Activated CD4-positive, CD25-positive, alpha-beta regulatory T cell (primary cell): ENCODE measurements at places on chromosomes 4 and X.

- DNase-seq, result no peak
These were observed 19.1 kb upstream of the ARX start for GRCh38 chrX:25034889-25035288.

DNA sequence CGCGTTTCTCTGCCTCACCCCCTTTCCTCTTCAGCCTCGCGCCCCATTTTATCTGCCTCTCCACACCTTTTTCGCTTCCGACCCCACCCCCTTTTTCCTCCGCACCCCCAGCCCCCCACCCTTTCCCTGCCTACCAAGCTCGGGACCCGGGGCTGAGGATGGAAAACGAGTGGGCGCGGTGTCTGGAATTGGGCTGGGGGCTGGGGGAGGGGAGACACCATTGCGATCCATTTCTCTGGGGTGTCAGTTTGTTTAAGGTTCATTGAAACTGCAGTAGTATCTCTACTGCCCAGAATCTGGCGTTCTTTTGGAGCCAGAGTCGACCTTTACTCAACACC lies 707 bp downstream of the SLC9A6 start:
- no peak for DNase-seq

DNA sequence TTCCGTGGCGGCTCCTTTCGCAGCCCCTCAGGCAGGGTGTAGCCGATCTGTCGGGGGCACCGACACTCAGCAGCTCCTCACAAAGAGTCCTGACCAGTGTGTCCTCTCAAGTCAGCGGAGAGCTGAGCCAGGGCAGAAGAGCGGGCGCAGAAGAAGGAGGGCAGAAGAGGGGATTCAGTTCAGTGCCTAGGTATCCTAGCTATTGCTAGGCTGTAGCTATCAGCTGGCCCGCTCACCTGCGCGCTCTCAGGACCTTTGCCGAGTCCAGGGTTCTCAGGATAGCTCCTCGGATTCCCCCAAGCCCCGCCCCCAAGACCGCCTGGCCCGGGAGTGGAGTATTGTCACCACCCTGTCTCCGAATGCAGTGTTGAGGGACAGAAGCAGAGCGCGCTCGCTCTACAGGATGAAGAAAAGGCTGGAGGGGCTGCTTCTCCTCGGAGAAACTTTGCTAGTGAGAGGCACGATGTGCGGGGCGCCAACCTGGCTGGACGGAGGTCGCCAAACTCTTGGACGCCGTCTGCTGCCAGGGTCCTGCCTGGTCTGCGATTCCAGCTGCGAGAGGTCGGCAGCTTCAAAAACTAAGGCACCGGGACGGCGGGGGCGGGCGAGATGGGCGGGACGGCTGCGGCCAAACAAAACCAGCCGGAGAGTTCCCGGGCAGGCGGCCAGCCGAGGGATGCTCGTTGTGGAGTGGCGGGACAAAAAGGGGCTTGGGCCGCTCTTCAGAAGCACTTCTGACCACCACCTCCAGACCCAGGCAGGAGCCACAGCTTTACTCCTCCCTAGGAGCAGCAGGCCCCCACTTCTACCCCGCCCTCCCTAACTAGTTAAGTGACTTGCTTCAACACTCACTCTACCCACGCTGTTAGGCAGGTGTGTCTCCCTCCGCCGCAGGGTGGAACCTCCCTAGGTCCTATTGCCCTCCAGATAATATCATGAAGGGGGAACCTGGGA lies at the start of gene XKRX:
Gene XKRX, minus strand, starts transcription at position 258 of the 954 bp plus-strand sequence. CDS start 613 bp downstream, outside the sequence.
- peak; percentile 1 for DNase-seq

GRCh38 chr4:63729519-63729918 lies 679.7 kb downstream of the TECRL start:
- no peak for DNase-seq

GRCh38 chr4:14309431-14309830 lies 681.9 kb upstream of the BOD1L1 start:
- no peak for DNase-seq

DNA sequence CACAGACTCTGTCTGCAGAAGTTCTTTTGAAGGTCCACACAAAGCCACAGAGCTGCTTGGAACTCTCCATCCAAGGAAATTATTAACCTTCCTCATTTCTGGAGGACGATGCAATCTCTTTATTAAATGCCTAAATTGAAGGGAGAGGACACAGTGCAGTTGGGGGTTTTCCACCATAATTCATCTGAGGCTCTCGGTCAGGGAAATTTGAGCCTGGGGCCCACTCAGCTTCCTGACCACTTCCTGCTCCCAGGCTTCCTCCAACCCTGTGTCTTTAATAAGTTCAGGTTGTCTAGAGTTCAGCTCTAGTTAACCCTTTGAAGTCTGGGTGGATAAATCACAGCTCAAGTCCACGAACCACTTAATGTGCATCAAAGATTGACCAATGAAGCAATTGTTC lies 58.5 kb downstream of the PRPS1 start:
- no peak for DNase-seq

- DNase-seq, result no peak
These were observed 70.1 kb downstream of the CHM start for GRCh38 chrX:85977218-85977617.

DNA sequence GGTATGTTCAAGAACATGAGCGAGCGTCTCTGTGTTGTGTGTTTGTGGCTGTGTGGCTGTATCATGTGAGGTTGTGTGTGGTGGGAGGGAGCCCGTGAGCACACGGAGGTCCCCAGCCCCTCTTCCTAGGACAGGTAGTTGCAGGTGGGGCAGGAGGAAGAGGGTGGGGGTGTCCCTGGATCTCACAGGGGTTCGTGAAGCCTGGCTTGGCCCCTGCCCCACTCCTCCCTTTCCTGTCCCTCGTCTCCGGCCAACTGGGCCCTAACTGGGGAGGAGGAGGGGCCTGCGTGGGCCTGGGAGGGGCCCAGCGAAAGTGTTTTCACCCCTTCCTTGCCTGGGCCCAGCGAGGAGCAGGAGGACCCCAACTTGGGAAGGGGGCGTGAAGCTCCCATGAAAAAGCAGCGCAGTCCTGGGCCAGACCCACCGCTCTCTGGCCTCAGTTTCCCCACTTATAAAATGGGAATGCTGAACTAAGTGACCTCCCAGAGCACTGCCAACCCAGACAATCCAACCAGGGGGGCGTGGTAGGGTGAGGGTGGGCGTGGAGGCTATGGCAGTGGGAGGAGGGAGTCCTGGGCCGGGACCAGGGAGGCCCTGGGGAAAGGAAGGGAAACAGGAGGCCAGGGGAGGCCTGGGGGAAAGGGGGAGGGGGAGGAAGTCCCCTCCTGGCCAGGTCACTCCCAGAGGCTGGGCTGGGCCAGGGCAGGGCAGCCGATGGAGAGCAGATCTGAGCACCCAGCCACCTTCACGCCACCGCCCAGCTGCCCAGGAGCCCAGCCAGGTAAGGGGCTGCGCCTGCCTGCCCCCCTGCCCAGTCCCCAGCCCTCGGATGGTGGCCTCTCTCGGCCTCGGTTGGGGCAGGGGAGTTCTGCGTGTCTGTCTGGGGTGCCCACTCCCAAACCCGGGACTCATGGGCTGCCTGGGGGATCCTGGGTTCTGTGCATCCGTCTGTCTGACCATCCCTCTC lies at the start of gene AVPR2:
Gene AVPR2, plus strand, starts transcription at position 683 of the 967 bp plus-strand sequence. CDS start 473 bp downstream, outside the sequence.
- no peak for DNase-seq

DNA sequence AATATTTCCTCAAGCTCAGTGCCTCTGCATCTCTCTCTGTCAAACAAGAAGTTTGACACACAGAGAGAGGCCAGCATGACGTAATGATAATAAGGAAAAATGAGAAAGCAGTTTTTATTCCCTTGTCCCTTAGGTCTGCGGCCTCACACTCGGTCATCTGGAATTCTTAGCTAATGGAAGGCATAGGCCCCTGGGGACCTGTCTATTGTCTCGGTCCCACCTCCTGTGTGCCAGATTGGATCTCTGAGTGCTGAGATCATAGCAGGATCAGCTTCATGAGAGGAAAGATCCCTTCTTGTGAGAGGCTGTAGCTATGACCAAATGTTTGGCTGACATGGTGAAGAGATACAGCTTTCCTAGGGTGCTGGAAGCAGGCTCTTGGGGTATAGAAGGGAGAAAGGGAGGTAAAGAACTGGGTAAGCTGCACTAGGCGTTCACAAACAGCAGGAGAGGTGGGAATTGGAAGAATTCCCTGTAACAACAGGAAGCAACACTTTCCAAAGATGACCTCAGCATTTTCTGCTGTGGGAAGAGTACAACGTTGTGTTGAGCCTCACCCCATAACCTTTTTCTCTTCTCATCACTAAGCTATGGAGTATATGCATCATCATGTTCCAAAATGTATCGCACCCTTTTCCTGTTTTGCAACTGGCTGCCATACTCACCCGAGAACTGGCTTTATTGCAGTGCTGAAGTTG lies 20.2 kb downstream of the TMEM31 start:
- no peak for DNase-seq

DNA sequence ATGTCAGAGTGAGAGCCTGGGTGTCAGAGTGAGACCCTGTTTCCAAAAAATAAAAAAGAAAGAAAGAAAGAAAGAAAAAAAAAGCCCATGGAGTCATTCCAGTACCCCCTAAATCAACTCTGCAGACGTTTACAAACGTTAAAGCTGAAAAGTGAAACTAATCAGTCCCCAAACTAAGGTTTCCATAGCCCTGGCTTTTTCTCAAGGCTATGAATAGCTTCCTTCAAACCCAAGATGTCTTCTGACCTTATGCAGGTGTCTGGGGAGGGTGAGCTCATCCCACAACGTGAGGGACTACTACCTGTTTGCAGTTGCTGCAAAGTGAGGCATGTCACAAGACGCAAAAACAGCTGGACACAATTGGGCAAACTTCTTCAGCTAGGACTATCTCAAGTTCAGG lies 144.0 kb downstream of the SH3KBP1 start:
- DNase-seq, result no peak

GRCh38 chr4:126526335-126526734 lies 1106.4 kb upstream of the INTU start:
- no peak for DNase-seq

DNA sequence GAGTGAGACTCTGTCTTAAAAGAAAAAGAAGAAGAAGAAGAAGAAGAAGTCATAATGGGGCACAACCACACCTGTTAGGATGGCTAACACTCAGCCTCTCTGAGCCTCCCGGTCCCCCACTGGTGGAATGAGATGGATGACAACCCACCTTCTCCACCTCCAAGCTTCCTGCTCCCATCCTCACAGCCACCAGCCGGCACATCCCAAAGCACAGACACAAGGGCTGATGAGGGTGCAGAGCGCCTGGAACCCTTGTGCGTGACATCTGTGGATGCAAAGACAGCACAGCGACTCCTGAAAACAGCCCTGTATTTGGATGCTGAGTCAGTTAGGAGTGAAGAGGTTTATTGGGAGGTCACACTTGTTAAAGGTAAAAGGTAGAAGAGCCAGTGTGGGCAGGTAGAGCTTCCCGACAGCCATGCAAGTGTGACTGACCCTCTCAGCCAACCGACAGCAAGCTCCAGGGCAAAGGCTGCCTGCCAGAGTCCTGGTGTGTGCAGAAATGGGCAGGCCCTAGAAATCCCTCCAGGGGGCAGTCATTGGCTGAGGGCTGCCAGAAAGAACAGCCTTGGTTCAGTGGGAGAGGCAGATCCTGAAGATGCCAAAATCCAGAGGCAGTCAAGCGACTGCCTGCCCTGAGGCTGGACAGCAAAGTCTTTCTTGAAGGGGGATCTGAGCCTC lies 26.6 kb upstream of the MAN2B2 start:
- DNase-seq, result no peak

DNA sequence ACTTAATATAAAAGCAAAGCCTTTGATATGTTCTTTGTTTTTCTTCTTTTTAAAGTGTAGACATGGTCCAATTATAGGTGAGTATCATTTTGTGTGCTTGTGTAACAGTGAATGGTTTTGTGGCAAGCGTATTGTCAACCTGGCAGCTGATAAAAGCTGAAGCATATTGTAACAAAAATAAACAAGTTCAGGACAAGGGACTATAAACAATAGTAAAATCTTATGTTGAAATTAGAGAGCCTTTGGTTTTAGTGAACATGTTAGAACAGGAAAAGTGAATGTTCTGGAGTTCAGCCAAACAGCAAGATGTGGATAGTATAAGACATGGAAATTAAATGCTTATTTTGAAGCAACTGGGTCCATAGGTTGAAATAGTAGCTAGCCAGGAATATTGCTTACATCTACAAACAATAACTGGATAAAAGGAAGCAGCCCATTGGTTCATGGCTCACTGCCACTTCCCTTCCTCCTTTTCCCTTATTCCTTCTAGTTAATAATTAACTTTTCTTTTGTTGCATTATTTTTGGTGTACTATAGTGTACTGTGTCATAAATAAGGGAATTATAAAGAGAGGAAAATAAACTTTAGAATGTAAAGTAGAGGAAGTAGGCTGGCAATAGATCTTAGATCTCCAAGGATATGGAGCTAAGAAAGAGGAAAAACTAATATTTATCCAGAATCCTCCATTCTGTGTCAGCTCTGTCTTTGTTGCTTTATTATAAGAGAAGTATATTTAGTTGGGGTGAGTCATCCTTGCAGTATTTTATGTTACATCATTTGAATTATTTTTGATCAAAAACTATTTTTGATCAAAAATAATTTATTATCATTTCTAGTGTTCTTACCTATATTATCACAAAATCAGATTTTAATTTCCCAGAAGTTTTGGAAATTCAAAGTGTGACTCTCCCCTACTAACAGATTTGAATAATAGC lies 65.6 kb downstream of the MRPL1 start:
- DNase-seq, result no peak

DNA sequence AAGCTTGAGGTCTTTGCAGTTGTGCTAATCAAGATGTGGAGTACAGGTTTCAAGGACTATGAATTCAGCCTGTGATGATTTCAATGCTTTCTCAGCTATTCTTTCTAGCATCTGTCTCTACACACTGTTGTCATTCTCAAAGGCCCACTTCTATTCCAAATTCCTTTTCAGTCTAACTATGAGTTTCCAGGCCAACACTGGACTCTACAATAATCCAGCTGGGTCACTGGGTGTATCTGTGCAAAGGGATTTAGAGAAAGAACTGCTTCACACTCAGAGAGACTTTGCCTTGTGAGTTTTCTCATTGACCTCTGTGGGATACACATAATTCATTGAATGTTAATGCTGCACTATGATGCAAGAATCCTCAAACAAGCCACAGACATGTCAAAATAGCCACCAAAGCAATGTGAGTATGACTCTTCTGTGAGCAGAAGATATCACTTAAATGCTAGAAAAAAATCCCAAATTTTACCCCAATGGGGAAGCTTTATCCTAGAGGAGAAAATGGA lies 171.8 kb upstream of the CLNK start:
- no peak for DNase-seq

GRCh38 chrX:13250826-13251580 lies 68.8 kb downstream of the ATXN3L start:
- no peak for DNase-seq

DNA sequence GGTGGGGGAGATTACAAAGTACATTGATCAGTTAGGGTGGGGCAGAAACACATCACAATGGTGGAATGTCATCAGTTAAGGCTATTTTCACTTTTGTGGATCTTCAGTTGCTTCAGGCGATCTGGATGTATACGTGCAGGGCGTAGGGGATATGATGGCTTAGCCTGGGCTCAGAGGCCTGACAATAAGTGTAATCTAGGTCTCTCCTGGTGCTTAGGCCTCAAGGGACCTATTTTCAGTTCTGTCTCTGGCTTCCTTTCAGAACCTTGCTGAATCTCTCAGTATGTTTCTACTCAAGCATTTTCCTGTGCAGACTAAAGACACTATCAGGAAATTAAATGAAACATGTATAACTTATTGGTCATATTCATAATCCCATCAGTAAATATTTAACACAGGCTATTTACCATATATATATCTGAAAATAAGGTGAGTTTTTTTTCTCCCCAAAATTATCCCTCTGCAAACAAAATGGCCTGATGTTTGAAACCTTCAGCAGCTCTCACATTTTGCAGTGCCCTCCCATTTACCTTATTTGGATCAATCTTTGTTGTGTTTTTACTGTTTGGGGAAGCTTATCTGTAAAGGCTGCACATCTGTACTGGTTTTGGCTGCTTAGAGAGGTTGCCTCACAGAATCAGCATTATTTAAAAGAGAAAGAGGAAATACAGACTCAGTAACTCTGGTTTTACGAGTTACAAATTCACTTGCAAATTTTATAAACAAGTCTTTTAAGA lies 2.3 kb upstream of the ZCCHC4 start:
- DNase-seq, result no peak
